ENCODE measurements at places on chromosomes 1 and 21.
A peak's percentile ranks its signal among the peaks of the same experiment; 100 is the strongest.

GRCh38 chr1:246110343-246111219 is 396.5 kb downstream of the SMYD3 start:
- no peak for DNase-seq

DNA sequence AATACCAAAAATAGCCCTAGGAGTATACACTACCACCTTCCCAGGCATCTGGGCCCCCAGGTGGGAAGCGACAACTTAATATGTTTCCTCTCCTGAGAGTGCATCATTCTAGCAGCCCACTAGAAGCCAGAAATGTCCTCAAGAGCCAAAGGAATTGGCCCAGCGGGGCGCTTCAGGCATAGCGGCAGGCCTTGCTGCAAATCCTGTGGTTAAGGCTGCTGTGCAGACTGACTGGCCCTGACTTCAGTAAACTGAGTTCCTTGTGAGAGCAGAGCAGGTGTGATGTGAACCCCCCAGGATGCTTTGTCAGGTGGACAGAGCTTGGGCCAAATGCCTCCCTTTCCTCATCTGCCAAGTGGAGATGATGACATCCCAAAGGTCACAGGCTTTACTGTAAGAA is 29.7 kb upstream of the LDLRAP1 start:
- no peak for DNase-seq

DNA sequence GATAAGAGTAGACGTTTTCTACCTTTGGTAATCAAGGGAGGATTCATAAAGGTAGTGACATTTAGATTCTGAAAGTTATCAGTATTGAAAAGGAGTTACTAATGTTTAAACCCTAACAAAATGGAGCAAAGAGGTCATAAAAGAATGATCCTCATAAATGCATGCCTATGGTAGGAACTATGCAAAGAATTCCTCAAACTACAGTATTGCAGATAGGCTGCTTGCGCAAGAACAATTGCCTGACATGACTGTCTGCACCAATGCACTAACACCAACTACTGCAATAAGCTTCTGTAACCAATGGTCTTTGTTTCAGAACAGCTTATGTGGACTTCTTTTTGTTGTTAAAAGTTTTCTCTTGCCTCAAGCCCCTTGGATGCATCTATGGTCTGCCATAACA is 597.3 kb upstream of the ADGRL4 start:
- no peak for DNase-seq

GRCh38 chr21:27532076-27532475 is 565.2 kb upstream of the ADAMTS5 start:
- no peak for DNase-seq

DNA sequence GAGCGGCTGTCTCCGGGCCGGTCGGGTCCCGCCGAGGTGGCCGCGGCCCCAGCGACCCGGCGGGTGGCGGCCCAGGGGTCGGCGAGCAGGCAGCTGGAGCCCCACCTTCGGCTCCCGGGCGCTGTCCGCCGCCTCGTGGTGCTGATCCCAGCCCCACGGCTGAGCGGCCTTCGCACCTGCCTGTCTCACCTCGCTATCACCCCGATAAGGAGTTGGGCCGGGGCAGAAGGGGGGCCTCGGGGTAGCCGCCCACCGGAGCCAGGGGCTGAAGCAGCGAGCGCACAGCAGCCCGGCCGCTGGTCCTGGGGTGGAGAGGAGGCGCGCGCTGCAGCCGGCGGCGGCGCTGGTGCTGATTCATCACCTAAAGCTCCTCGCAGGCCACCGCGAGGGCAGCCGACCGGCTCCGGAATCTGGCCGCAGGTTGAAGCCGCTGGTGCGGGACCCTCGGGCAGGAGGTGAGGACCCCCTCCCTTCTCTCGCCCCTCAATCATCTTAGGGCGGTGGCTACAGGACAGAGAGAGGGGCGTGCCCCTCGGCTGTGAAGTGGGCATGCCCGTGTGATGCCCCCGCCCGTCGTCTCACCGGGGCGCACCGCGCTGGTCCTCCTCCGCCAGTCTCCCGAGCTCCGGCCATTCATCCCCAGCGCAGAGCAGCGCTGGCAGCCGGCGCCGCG is 575 bp downstream of the TRIM67 start:
- DNase-seq, result peak; percentile 10

DNA sequence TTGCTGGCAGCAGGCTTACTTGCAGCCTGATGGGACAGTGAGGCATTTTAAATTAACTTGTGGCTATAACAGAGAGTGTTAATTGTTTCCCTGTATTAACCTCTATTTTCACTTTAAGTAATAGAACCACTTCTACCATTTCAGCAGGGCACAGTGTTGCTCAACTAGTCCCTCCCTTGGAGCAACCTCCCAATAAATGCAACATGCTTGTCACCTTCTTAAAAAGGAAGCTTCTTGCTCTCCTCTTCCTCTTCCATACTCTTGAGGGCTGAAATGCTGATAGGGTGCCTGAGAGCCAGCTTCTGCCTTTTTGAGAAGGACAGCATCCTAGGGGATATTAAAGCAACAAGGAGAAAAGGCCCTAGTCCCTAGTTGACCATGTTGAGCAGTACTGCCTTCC is 52.1 kb downstream of the C4BPA start:
- peak; percentile 59 for DNase-seq

All from suppressor macrophage treated with lipopolysaccharide for 4 hours (primary cell).